ENCODE measurements at places on chromosomes 16 and 17.

GRCh38 chr17:57682701-57683100 lies 62.4 kb downstream of the CCDC182 start:
- no peak for DNase-seq

GRCh38 chr17:81400996-81401722 lies 5.9 kb downstream of the BAHCC1 start:
- DNase-seq, result no peak

DNA sequence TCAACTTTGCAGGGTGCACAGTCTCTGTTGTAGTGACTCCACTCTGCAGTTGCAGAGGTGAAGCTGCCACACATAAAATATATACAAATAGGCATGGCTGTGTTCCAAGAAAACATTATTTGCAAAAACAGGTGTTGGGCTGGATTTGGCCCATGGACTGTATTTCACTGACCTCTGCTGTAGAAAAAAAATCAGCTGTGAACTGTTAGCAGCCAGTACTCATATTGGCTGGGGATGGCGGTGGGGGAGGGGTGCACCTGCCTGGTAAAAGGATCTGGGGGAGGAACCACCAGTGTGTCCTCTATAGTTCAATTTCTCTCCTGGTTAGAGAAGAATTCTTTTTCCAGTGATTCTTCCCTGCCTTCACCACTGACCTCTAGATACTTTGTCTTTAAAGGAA lies 50.0 kb downstream of the SHISA9 start:
- DNase-seq, result no peak

- DNase-seq, result no peak
Measured at GRCh38 chr17:4258867-4259266, 4.9 kb downstream of the ANKFY1 start.

- DNase-seq, result peak; percentile 41
Measured at GRCh38 chr17:56636265-56636664, 42.8 kb downstream of the NOG start.

GRCh38 chr17:49821466-49821865 lies 26.4 kb downstream of the TAC4 start:
- DNase-seq, result no peak

- no peak for DNase-seq
Measured at GRCh38 chr17:42920106-42920900, 19.7 kb downstream of the G6PC1 start.

GRCh38 chr16:3592559-3592958 lies 15.4 kb upstream of the NLRC3 start:
- DNase-seq, result no peak

GRCh38 chr16:88965411-88965810 lies 11.6 kb downstream of the CBFA2T3 start:
- no peak for DNase-seq

- peak; percentile 44 for DNase-seq
Measured at GRCh38 chr16:24853830-24854229, 8.1 kb downstream of the SLC5A11 start.
